ENCODE measurements at places on chromosomes 4 and X. TPM values are rescaled to one million over a fixed set of nuclear protein-coding genes. Genes with fewer than 3 reads are reported as not detected.

UGT2B10 gene
- not detected for total RNA-seq

XAGE1A gene
- total RNA-seq = not detected

SUPT20HL1 gene
- total RNA-seq = not detected

PGRMC1 gene
- total RNA-seq = 250 TPM

TLR2 gene
- 12.1 TPM for total RNA-seq

CXorf49 gene
- not detected for total RNA-seq

FRMPD4 gene
- total RNA-seq = 9.8 TPM

CT45A10 gene
- total RNA-seq = not detected

TCEAL1 gene
- total RNA-seq = 39.2 TPM

SPACA5 gene
- total RNA-seq = not detected

MSX1 gene
- 1.7 TPM for total RNA-seq

SRPX2 gene
- 10.4 TPM for total RNA-seq

PAGE2B gene
- 0.99 TPM for total RNA-seq

RBM46 gene
- total RNA-seq = 0.10 TPM

ATOH1 gene
- total RNA-seq = not detected

ARR3 gene
- not detected for total RNA-seq

C4orf50 gene
- total RNA-seq = 1.9 TPM

ZNF711 gene
- 69.8 TPM for total RNA-seq

FBXL5 gene
- 122 TPM for total RNA-seq

EDNRA gene
- 50.6 TPM for total RNA-seq

SERTM2 gene
- total RNA-seq = 0.83 TPM

KLHL4 gene
- total RNA-seq = 11.5 TPM

GAGE12E gene
- total RNA-seq = not detected

USP26 gene
- total RNA-seq = not detected

VEGFC gene
- 3.6 TPM for total RNA-seq

Data from spinal cord (tissue), 10 donors.